Mucosa of descending colon (tissue), 3 donors: ENCODE measurements at places on chromosomes 13 and 19.
A peak's percentile ranks its signal among the peaks of the same experiment; 100 is the strongest.

DNA sequence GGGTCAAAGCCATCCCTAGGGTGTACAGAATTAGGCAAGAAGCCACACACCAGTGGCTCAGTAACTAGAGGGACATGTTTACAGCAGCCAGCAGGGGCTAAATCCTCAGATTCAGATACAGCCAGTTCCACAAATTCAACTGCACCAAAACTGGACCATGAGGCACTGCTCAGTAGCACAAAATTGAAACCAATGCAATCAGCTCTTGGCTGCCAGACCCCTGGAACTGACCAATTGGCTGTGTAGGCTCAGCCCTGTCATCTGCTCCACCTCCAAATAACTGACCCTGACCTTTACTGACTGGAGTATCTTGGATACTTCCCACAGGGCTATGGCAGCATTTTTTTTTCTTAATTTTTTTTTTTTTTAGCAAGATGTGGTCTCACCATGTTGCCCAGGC lies 226.5 kb downstream of the FOXO1 start:
- no peak for DNase-seq

DNA sequence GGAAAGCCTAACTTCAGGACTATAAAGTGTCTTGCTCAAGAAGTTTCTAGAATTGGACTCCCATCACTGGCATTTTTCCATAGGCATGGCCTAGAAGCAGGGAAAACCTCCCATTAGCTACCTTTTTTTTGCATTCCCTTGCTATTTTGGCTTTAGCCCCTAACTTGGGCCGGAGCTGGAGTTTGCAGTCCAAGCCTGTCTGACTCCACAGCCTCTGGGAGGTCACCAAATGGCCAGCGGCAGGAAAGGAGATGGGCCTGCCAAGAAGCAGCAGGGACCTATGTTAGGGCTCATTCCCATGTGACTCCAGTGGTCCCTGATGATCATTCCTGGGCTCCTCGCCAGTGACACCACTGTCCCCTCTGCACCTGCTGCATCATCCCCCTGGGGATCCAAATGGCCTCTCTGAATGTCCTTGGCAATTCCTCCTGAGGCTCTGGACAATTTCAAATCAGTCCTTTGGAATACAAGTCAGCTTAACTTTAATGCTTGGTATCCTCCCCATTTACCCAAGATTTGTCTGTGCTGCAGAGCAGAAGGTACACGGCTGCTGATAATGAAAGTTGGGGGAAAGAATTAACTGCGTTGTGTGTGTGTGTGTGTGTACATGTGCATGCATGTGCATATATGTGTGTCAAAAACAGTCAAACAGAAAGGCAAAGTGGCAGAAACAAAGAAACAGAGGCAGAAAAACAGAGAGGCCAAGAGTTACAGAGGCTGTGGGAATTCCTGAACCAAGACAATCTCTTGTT lies 69.8 kb upstream of the SERP2 start:
- DNase-seq, result no peak

- DNase-seq, result no peak
Observed at GRCh38 chr13:29887686-29888085, 37.3 kb upstream of the UBL3 start.

DNA sequence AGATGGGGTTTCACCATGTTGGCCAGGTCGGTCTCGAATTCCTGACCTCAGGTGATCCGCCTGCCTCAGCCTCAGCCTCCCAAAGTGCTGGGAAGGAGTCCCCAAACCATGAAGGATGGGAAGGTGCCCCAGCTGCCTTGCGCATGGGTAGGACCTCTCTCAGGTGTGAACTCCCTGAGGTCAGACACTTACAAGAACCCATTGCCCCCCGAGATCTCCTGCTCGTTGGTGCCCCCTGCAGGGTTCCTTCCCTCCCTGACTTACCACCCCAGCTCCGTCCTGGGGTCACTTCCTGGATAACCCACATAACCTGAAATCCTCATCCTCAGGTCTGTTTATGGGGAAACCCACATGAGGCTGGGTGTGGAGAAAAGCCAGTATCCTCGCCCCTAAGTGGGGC lies 41.7 kb downstream of the UNC13A start:
- peak; percentile 14 for DNase-seq

DNA sequence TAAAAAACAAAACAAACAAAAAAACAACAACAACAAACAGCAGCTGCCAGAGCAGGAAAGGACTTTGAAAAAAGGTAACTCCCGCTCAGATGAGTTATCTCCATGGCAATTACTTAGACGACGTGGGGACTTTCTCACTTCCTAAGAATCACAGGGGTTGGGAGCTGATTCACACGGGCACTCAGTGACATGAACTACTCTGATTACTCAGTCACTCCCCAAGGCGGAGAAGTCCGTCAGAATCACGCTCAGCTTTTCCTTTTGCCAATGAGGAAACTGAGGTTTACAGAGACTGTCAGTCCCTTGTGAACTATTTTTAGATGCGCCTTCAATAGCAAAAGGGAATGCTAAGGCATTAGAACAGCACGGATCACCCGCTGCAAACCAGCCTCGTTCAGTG lies 32.3 kb upstream of the MATK start:
- no peak for DNase-seq

GRCh38 chr13:112333756-112334543 lies 42.2 kb upstream of the SPACA7 start:
- DNase-seq, result no peak

GRCh38 chr19:2385053-2385721 lies 25.1 kb downstream of the TMPRSS9 start:
- peak; percentile 72 for DNase-seq

DNA sequence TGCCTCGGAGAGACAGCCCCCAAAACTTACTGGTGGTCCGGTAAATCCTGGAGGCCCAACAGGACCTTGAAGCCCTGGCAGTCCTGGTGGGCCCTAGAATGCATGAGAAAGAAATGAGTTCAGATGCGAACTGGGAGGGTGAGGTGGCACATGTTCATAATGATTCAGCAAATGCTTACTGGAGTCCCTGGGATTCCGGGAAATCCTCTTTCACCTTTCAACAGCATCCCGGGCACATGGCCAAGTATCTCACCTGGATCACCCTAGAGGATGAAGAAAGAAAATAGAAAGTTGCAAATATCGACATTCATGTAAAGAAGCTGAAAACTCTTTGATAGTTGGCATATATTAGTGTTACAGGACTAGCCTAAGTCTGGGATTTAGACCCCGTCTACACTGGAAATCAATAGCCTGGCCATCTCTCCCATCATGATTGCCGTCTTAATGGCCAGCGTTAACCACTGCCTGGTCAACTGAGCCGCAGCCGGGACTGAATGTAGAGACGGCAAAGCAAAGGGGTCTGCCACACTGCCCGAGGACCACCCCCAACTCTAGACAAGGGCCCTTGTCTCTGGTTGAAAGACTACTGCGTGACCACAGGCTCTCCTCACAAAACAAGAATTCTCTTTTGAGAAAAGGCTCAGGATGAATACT lies 96.9 kb downstream of the COL4A1 start:
- no peak for DNase-seq
